Testis (tissue), 5 donors: ENCODE measurements at places on chromosomes 5 and 9.

- DNase-seq, result no peak
Observed at GRCh38 chr5:169711551-169712225, 74.6 kb downstream of the DOCK2 start.

DNA sequence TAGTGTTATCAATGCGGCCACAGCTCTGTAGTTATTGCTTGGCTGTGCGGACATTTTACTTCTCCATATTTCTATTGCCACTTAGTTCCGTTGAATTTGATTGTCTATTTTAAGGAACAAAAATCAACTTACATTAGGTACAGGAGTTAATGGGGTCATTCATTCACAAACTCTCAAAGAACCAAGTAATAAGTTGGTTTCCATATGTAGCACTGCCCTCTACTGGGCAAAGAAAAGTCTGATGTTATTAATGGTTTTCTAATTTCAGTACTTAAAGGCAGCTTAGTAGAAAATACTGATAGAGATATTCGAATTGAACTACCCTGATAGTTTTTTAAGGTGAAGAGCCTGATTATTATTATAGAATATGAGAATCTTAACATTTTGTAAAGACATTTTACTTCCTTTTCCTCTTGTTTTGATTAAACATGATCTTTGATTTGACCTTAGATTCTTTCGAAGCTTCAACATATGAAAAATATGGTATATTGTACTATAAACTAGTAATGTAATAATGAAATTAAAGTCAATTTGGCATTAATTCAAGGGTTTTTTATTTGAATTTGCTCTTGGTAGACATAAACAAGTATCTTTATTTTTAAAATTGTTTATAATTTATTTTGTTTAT is 119.5 kb upstream of the CTNND2 start:
- no peak for DNase-seq

GRCh38 chr9:37746448-37747270 is 6.9 kb upstream of the TRMT10B start:
- DNase-seq, result no peak

DNA sequence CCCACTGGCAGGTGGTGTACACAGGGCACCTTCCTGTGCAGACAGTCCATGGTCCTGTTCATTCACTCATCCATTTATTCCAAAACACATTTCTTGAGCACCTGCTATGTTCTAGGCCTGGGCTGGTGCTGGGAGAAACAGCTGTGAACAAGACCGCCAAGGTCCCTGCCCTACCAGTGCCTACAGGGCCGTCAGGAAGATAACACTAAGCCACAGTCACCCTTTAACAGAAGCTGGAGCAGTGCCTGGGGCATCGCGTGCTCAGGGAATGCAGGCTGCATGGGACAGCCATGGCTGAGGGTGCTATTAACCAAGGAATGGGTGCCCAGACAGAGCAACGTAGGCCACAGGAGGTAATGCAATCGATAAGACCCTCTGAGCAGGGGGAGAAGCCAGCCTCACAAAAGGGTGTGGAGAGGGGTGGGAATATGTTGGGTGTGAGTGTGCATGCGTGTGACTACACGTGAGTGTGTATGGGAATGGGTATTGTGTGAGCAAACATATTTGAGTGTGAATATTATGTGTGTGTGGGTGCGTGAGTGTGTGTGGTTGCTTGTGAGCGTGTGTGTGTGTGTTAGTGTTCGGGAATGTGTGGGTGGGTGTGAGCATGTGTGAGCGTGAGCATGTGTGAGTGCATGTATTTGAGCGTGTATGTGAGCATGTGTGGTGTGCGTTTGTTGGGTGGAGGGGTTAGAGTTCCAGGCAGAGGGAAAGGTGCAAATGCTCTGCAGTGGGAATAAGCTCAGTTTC is 19.1 kb downstream of the DUSP1 start:
- no peak for DNase-seq

- no peak for DNase-seq
Observed at GRCh38 chr5:148384380-148384737, 601 bp downstream of the FBXO38 start.

DNA sequence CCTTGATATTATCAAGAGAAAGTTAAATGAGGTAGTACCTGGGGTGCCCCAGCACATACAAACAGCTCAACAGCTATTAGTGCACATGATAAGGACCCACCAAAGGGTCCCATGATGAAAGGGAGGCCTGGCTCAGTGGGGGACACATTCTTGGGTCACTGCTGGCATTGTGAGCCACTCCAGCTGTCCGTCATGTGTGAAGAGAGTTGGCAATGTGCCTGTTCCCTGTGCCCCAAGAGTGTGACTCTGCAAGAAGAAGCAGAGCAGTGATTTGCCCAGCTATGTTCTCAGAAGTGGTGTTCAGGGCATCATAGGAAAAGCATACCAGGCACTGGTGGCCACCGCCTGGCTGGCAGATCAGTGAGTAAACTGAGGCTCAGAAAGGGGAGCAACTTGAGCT is 37.1 kb upstream of the TDRD7 start:
- no peak for DNase-seq

DNA sequence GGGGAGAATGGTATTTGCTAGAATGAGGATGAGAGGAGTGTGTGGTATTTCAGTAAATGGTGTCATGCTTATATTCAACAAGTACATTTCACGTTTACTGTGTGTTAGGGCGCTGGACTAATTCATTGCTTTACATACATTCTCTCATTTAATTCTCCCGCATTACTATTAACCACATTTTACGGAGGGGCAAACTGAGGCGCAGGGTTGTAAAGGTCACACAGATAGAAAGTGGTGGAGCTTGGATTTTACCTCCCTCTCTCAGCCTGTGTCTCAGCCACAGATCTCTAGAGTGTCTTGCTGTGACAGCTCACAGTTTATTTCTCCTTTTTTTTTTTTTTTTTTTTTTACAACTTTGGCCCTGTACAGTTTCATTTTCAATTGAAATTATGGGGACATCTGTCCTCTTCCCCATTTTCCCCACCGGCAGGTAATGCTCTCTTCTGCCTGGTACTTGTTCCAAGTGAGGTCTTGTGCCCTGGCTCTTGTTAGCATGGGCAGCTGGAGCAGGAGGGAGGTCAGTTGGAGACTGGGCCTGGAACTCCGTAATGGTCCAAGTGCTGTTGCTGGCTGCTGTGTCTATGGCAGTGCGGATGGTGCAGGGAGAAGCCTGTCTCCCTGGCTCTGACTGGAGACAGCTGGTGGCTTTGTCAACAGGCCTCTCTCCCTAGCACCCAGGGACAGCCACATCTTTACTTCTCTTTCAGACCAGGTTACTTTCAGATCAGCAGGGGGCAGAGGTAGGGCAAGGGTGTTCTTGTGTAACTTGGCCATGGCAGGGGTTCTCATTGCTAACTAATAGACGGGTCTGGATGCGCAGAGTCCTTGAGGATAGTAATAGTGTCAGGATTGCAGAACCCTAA is 20.5 kb upstream of the NDST1 start:
- peak; percentile 67 for DNase-seq

- peak; percentile 61 for DNase-seq
Observed at GRCh38 chr9:132018957-132019405, 60.7 kb downstream of the MED27 start.

GRCh38 chr9:109875495-109876129 is 95.6 kb downstream of the PALM2AKAP2 start:
- DNase-seq, result no peak

DNA sequence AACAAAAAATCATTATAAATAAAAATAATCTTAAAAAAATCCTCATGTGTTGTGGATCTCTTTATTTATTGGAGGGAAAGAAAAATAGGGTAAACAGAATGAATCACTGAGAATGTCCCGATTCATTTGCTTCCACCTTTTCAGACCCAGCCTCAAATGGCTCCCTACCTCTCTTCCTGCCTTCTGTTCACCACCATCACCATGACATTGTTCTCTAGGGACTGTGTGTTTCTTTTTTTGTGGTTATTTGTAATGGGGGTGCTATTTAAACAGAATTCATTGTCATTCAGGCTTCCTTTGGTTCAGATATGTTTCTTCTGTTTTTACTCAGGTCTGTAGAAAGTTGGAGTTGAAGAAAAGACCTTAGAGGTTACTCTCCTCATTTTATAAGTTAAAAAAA is 198.2 kb downstream of the KIF4B start:
- no peak for DNase-seq

DNA sequence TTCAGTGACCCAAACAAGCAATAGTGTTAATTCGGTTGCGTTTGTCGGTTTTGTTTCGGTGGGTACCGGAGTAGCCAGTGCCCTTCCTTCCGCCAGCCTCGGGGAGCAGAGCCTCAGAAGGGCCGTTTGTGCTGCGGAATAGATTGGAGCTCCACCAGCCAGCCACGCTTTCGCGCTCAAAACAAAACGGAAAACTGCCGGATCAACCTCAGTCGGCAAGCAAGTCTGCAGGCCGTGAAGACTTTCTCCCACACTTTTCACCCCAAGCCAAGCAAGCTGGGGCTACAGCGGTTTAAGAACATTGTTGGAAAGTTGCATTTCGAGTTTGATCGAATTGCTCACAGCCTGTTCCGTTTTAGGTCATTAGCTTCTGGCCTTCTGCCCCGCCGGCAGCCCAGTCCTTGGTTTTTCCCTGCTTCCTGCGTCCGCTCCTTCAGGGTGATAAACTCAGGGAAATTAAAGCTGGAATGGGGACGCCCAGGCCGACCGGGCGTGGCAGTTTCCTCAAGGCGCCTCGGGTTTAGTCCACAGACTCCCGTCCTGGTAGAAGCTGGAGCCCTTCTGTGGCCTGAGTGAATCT is 803 bp upstream of the CCNO start:
- DNase-seq, result peak; percentile 30

DNA sequence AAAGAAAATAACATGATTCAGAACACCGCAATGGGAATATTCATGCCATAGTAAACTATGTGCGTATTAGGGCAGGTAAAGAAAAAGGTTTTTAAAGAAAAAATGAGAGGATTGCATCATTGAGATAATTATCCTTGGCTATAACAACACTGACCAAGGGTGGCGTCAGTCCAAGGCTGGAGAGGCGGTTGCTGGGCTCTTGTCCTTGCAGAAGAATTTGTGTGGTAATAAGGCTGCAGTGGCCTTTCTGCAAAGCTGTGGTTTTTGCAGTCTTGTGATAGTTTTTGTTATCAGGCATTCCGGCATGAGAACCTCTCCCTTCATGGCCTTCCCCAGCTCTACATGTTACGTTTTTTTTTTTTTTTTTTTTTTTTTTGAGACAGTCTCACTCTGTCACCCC is 14.0 kb downstream of the BOD1 start:
- peak; percentile 86 for DNase-seq

DNA sequence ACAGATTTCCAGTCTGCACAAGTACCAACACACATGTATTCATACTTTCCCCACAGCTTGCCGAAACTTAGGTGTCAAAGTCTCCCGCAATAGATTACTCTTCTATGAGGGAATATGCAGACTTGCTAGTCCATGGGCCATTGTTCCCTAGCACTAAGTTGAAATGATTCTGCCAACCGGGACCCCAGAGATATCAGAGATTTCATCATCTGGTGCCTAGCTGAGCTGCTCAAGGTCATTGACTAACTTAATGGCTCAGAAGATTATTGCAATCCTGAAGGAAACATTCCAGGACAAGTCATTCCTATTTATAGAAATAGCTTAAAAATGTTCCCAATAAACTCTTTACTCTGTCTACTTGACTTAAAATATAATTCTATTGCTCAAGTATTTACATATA is 202.6 kb downstream of the PIK3R1 start:
- DNase-seq, result no peak

- DNase-seq, result no peak
Observed at GRCh38 chr9:74644023-74644422, 146.9 kb downstream of the RORB start.

DNA sequence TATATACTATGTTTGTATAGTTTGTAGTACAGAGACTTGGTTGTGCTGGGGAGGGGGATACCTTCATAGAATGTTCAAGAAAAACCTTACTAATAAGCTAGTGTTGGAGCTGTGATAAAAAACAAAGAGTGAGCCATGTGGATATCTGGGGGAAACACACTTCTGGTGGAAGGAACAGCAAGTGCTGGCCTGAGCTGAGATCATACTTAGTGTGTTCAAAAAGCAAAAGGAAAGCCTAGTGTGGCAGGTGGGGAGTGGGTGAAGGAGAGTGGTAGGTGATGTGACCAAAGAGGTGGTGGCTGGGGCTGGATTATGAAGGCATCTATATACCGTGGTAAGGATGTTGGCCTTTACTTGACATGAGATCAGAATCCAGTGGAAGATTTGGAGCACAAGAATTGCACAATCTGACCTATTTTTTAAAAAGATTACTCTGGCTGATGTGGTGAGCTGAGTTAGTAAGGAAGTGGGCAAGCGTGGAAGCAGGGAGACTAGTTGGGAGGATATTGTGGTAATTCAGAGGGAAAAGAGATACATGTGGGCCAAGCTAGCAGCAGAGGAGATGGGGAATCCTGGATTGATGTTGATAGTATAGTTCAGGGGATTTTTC is 26.6 kb downstream of the PALM2AKAP2 start:
- DNase-seq, result no peak

DNA sequence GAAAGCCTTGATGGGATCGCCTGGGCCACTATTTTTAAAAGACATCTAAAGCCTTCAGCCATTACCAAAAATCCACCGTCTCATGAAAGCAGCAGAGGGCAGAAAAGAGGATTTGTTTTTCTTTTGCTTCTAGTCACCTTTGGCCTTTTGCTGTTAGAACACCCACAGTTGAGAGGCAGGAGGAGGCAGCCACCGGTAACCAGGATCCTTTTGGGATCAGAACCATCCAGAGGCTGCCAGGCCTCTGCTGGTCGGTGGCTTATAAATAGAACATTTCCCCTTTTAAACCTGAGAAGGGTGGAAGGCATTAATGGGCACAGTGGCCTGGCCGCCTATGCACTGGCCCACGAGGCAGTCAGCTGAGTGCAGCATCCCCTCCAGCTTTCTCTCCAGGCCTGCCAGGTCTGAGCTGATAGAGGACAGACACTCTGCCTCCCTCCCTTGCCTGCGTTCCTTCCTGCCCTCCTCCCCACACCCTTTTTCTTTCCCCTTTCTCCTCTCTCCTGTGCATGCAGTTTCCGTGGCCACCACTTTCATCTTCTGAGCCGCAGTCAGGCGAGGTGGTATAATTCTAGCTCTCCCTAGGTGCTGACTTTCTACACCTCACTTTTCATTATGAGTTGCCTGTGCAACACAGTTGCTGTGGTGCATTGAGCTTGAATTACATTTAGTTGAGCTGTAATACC is 253.4 kb downstream of the ARHGAP26 start:
- peak; percentile 58 for DNase-seq

GRCh38 chr5:134209477-134210245 is 16.2 kb downstream of the PPP2CA start:
- DNase-seq, result no peak

GRCh38 chr5:132003170-132003744 is 8.2 kb downstream of the ACSL6 start:
- DNase-seq, result peak; percentile 76

DNA sequence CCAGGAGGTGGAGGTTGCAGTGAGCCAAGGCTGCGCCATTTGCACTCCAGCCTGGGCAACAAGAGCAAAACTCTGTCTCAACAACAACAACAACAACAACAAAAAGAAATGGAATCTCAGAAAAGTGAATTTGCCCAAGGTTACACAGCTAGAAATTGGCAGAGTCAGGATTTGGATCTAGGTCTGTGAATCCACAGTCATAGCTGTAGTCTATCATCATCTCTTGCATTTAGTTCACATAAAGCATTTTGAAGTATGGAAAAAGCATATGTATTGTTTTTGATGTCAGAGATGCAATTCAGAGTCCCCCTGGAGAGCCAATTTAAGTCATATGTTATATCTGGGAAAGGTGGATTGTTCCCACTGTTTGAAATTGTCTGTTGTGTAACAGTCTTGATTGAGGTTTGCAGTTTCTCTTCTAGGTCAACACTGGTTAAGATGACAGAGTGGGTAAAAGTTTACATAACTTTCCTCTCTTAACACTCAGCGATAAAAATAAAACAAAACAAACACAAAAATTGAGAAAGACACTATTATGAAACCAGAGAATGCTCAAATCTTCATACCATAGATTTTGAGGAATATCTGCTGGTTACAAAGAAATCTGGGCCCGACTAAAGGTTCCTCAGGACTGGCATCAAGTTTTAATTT is 21.5 kb upstream of the GPR21 start:
- DNase-seq, result no peak

GRCh38 chr5:157994906-157995519 is 136.1 kb upstream of the CLINT1 start:
- DNase-seq, result peak; percentile 81
